ENCODE measurements at places on chromosomes 1 and 21. TPM values are rescaled to one million over a fixed set of nuclear protein-coding genes. Genes with fewer than 3 reads are reported as not detected.
A peak's percentile ranks its signal among the peaks of the same experiment; 100 is the strongest.

DNA sequence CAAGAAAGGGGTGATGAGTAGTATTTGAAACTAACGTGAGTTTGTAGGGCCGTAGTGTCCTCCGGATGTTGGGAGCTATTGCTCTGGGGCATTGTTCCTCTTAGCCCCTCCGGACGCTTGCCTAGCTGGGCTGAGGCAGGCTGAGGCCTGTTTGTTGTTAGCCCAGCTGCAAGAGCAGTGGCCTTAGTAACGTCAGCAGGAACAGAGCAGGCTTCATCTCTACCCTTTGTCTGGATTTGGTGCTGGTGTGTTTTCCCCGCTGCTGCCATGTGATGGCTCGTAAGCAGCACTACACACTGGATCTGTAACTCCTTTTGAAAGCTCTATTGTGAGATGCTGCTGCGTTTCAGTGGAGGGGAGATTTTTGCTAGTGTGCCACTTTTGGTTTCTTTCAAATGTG, 57.6 kb downstream of the DNM3 start:
- H3K36me3 ChIP-seq = no peaks in the 10 kb centered on the region
- DNase-seq = no peak
- peaks cover 7% of the 10 kb centered on the region for H3K4me1 ChIP-seq

Gene LIX1L
- 43.6 TPM for total RNA-seq

Gene OR2C3
- total RNA-seq = not detected

DNA sequence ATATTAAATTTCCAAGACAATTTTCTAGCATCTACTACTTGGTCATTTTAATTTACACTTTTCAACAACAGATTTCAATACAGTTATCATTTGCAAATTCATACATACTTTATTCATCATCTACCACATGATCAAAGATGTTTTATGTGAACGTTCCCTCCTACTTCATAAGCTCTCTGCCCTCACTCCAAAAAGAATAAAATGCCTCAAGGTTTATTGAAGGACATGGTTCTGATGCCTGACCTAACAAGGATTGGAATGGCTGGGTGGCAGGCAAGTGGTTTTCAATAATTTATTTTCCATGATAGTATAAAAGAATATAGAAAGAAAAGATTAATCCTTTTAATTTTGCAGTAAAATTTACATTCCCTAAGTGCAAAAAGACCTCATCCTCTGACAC, 5.4 kb downstream of the CDKN2C start:
- no peak overlapping the region for H3K27ac ChIP-seq
- no peak overlapping the region for H3K4me3 ChIP-seq
- H3K4me1 ChIP-seq = peaks cover 30% of the 10 kb centered on the region
- H3K36me3 ChIP-seq = peaks cover 7% of the 10 kb centered on the region
- no peak for DNase-seq
- H3K27me3 ChIP-seq = peaks cover 41% of the 10 kb centered on the region

Gene LRRC7
- total RNA-seq = not detected

Gene HLX
- total RNA-seq = 0.12 TPM

Gene INKA2
- 3.2 TPM for total RNA-seq

GRCh38 chr1:64864018-64864940, 102.1 kb downstream of the JAK1 start:
- no peak overlapping the region for H3K4me3 ChIP-seq
- H3K4me1 ChIP-seq = peaks cover 19% of the 10 kb centered on the region
- DNase-seq = peak; percentile 60
- no peaks in the 10 kb centered on the region for H3K27me3 ChIP-seq
- H3K36me3 ChIP-seq = peaks cover 35% of the 10 kb centered on the region

DNA sequence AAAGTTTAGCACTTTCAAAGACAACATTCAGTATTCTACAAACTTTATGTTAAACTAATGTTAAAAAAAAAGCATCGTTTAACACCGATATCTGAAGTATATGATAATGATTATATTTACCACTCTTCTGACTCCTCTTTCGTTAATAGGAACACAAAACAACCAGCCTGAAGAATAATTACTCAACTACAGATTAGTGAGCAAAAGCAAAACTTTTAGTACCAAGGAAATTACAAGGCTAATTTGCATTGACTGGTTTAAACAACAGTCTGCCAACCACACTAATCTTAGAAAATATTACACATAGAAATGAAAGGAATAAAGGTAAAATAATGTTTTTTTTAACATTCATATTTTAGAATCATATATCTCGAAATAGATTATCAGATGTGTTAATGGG, 500.7 kb downstream of the LMO4 start:
- no peak for DNase-seq
- H3K4me1 ChIP-seq = no peaks in the 10 kb centered on the region
- H3K27me3 ChIP-seq = peaks cover 2% of the 10 kb centered on the region
- H3K27ac ChIP-seq = no peak overlapping the region
- no peak overlapping the region for H3K4me3 ChIP-seq

- H3K36me3 ChIP-seq = no peaks in the 10 kb centered on the region
- H3K4me3 ChIP-seq = no peak overlapping the region
- H3K4me1 ChIP-seq = no peaks in the 10 kb centered on the region
- no peak overlapping the region for H3K27ac ChIP-seq
- no peak for DNase-seq
Measured at GRCh38 chr21:23130308-23130707, 2132.1 kb downstream of the NCAM2 start.

DNA sequence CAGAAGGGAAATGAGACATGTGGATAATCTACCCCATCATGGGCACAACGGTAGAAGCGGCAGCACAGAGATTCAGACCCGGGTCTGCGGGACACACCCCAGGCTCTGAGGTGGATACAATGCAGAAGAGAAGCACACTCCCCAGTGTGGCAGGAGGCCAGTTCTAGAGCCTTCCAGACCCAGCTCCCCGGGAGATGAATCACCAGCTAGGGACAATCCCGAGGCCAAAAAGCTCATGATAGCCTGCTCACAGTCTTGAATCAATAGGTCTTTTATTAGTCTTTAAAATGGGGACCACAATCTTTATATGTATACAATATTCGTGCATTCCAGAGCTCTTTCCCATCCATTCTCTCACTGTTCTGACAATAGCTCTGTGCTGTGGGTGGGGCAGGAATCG, 57.3 kb upstream of the DIRAS3 start:
- no peak overlapping the region for H3K27ac ChIP-seq
- no peaks in the 10 kb centered on the region for H3K4me1 ChIP-seq
- H3K4me3 ChIP-seq = no peak overlapping the region
- DNase-seq = no peak
- H3K27me3 ChIP-seq = peaks cover 7% of the 10 kb centered on the region

Gene SYF2
- 39.7 TPM for total RNA-seq

Gene LAMC1
- total RNA-seq = not detected

DNA sequence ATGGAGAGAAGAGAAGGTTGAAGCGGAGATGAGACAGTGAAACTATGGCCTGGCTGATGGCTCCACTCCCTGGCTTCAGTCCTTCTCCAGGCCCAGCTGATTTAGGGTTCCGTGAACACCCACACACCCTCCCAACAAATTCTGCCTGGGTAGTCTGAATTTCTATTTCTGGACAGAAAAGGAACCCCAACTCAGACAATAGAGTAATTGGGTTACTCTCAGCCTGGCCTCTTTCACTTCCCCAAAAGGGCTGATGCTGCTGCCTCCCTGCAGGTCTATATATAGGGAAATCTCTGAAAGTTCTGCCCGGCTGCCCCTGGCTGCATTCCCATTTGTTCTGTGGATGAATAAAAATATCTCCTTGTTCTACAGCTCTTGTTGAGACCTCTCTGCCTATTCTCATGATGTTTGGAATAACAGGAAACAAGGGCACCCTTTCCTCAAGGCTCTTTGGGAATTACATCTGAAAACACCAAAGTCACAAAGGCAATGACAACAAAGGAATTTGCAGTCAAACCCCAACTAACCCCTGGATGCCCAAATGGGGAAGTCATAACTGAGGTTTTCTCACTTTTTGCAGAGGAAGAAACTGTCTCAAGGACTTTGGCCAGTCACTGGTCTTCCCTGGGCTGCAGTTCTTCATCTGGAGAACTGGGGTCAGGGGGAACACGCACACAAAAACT, 11.4 kb upstream of the ZSCAN20 start:
- no peaks in the 10 kb centered on the region for H3K27me3 ChIP-seq
- no peaks in the 10 kb centered on the region for H3K36me3 ChIP-seq
- H3K4me3 ChIP-seq = no peak overlapping the region
- no peak overlapping the region for H3K27ac ChIP-seq
- no peaks in the 10 kb centered on the region for H3K4me1 ChIP-seq

DNA sequence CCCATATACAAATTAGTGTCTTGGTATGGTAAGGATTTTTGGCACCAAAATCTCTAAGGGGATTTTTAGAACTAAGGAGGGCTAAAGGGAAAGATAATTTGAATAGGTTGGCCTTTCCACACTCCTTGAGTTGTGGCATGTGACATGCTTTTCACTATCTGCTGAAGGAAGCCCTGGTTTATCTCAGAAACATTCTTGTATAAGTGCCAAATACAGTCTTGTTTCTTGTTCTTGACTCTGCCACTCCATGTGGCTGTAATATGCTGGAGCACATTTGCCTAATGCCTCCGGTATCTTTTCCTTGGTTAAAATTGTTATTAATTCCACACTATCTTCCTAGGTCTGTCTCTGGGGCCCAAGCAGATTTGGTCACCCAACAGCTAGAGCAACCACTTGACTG, 457.0 kb downstream of the USP25 start:
- no peaks in the 10 kb centered on the region for H3K4me1 ChIP-seq
- no peak overlapping the region for H3K4me3 ChIP-seq
- no peaks in the 10 kb centered on the region for H3K36me3 ChIP-seq
- no peak for DNase-seq

Gene BRDT
- total RNA-seq = not detected

DNA sequence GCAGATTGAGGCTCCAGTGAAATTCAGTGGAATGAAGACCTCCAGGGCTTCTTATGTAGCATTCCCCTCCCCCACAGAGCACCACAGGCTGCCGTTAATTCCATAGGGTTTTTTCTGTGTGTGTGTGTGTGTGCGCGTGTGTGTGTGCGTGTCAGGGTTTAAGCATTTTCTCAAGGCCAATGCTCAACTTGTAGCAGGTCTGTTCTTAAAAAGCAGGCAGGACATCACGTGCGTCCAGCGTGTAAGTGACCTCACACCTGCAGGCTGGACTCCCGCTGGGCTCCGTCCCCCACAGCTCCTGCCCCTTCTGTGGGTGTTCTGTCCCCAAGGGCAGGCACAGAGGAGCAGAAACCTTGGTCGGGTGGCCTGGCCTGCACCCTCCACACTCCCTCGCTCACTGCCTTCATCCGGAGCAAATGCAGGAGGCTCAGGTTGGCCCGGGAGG, 5.3 kb downstream of the PRDM16 start:
- H3K4me3 ChIP-seq = no peak overlapping the region
- H3K27me3 ChIP-seq = peaks cover 30% of the 10 kb centered on the region
- no peak overlapping the region for H3K27ac ChIP-seq
- H3K36me3 ChIP-seq = no peaks in the 10 kb centered on the region
- peaks cover 5% of the 10 kb centered on the region for H3K4me1 ChIP-seq
- no peak for DNase-seq

Gene IL22RA1
- total RNA-seq = not detected

GRCh38 chr1:100340494-100340893, 11.8 kb upstream of the CDC14A start:
- no peaks in the 10 kb centered on the region for H3K4me1 ChIP-seq
- no peak overlapping the region for H3K4me3 ChIP-seq
- DNase-seq = no peak
- H3K27me3 ChIP-seq = no peaks in the 10 kb centered on the region

- H3K4me1 ChIP-seq = no peaks in the 10 kb centered on the region
- no peak for DNase-seq
- peaks cover 4% of the 10 kb centered on the region for H3K27me3 ChIP-seq
- no peak overlapping the region for H3K27ac ChIP-seq
Measured at GRCh38 chr1:169070547-169070946, 35.9 kb upstream of the ATP1B1 start.

GRCh38 chr1:156124557-156125483, 10.3 kb downstream of the LMNA start:
- H3K27me3 ChIP-seq = peaks cover 12% of the 10 kb centered on the region
- no peak overlapping the region for H3K4me3 ChIP-seq
- peaks cover 73% of the 10 kb centered on the region for H3K4me1 ChIP-seq
- no peaks in the 10 kb centered on the region for H3K36me3 ChIP-seq
- H3K27ac ChIP-seq = peak overlapping the region; percentile 72
- peak; percentile 65 for DNase-seq

DNA sequence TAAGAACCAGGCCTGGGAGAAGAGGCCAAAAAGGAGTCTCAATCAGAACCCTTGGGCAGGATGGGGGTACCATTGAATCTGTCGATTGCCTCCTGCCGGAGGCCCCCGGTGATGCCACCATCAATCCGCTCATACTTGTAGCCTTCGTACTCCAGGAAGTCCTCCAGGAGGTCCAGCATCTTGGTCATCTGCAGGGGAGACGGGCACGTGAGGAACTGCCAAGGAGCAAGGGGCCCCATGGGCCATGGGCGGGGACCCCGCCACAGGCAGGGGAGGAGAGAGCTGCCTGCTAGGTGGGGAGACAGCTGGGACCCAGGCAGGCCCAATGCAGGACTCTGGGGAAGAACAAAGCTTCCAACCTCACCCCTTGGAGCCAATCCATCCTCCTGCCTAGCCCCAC, 48.6 kb downstream of the CHD5 start:
- no peak overlapping the region for H3K4me3 ChIP-seq
- no peak for DNase-seq
- H3K4me1 ChIP-seq = peaks cover 3% of the 10 kb centered on the region
- H3K27me3 ChIP-seq = no peaks in the 10 kb centered on the region
- H3K36me3 ChIP-seq = no peaks in the 10 kb centered on the region

DNA sequence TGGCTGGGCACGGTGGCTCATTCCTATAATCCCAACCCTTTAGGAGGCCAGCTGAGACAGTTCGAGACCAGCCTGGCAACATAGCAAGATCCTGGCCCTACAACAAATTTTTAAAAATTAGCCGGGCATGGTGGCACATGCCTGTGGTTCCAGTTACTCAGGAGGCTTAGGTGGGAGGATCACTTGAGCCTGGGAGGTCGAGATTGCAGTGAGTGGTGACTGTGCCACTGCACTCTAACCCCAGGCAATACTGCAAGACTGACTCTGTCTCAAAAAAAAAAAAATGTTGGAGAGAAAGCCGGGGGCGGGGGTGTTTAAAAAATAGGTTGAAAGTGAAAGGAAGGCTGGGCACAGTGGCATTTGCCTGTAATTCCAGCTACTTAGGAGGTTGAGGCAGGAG, 16.5 kb downstream of the CLDN19 start:
- no peak for DNase-seq
- H3K27me3 ChIP-seq = no peaks in the 10 kb centered on the region
- H3K36me3 ChIP-seq = peaks cover 2% of the 10 kb centered on the region
- H3K4me3 ChIP-seq = no peak overlapping the region
- H3K4me1 ChIP-seq = no peaks in the 10 kb centered on the region

Gene FCRL4
- not detected for total RNA-seq

- peak overlapping the region; percentile 41 for H3K4me3 ChIP-seq
- peaks cover 45% of the 10 kb centered on the region for H3K36me3 ChIP-seq
- peaks cover 64% of the 10 kb centered on the region for H3K4me1 ChIP-seq
- peak; percentile 81 for DNase-seq
- no peaks in the 10 kb centered on the region for H3K27me3 ChIP-seq
Measured at GRCh38 chr1:150613061-150613920, 16.1 kb downstream of the ENSA start.

Gene SMG5
- 83.4 TPM for total RNA-seq

- DNase-seq = no peak
- no peaks in the 10 kb centered on the region for H3K4me1 ChIP-seq
- no peaks in the 10 kb centered on the region for H3K27me3 ChIP-seq
- H3K4me3 ChIP-seq = no peak overlapping the region
Measured at GRCh38 chr1:23889074-23889473, 21.0 kb upstream of the FUCA1 start.

Gene PCP4L1
- total RNA-seq = 0.37 TPM

Gene LCE1A
- not detected for total RNA-seq

GRCh38 chr1:30527511-30528140, 195.8 kb downstream of the MATN1 start:
- H3K36me3 ChIP-seq = no peaks in the 10 kb centered on the region
- H3K27ac ChIP-seq = no peak overlapping the region
- H3K27me3 ChIP-seq = peaks cover 15% of the 10 kb centered on the region
- DNase-seq = no peak

Gene FCAMR
- not detected for total RNA-seq

Gene OLFM3
- not detected for total RNA-seq
